Activated CD4-positive, alpha-beta memory T cell treated with anti-CD3 and anti-CD28 coated beads, Interleukin-2, amount 10 ng/mL, durations not matched to agents 7 days and 5 days (primary cell): ENCODE measurements at places on chromosomes 7 and 10. TPM values are rescaled to one million over a fixed set of nuclear protein-coding genes. Genes with fewer than 3 reads are reported as not detected.

GRCh38 chr10:121658611-121659010 lies 60.4 kb upstream of the FGFR2 start:
- no peaks in the 10 kb centered on the region for H3K4me1 ChIP-seq
- H3K27me3 ChIP-seq = no peaks in the 10 kb centered on the region
- no peak overlapping the region for H3K27ac ChIP-seq
- H3K4me3 ChIP-seq = no peak overlapping the region

DNA sequence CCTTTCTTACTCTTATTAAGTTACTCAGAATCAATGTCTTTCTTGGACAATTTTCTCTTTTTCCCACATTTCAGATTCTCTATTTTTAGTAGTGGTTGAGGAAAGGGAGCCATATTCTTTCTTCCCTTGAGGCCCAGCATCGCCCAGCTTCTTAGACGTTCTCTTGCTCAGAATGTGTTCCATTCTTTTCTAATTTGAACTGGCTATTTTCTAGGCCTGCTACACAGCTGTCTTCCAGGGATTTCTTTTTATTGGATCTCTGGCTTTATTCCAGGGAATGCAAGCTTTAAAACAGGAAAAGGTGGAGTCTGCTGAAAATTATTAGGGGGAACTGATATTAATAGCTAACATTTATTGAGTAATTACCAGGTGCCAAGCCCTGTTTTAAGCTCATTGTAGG lies 58.3 kb downstream of the WIPF3 start:
- no peak overlapping the region for H3K4me3 ChIP-seq
- no peaks in the 10 kb centered on the region for H3K4me1 ChIP-seq
- H3K27ac ChIP-seq = no peak overlapping the region
- no peaks in the 10 kb centered on the region for H3K36me3 ChIP-seq
- no peak for DNase-seq

DNA sequence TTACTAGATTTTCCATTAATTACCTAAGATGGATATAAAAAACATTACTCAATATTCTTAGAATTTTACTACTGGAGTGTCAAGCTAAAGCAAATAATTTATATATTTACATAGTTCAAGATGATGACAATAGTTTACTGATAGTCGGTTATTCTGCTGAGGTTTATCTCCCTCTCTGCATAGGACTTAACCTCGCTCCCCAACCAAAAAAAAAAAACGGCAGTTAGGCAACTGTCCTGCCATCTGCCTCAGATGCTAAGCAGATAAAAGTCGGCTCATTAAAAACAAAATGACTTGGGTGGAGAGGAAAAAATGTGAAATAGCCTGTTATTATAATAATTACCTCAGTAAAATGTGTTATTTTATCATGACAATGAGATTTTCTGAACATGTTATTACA lies 14.0 kb upstream of the ITGB8 start:
- no peaks in the 10 kb centered on the region for H3K36me3 ChIP-seq
- H3K27ac ChIP-seq = no peak overlapping the region
- H3K4me1 ChIP-seq = no peaks in the 10 kb centered on the region
- H3K4me3 ChIP-seq = no peak overlapping the region

DNA sequence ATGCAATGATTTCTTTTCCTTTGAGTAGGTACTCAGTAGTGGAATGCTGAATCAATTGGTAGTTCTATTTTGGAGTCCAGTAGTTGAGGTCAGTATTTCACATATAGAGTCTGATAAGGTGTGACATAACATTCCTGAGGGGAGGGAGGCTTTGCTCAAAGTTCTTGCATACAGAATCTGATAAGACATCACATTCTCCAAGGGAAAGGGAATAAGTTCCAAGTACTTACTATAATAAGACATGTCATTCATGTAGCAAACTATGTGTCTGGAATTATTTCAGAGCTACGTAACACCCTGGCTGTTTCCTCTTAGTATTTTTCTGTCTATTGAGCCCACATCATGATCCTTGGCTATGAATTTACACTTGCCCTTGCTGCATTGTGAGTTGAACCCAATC lies 74.3 kb upstream of the POM121L12 start:
- no peak for DNase-seq
- H3K27me3 ChIP-seq = no peaks in the 10 kb centered on the region
- no peak overlapping the region for H3K27ac ChIP-seq
- H3K36me3 ChIP-seq = no peaks in the 10 kb centered on the region
- H3K4me1 ChIP-seq = no peaks in the 10 kb centered on the region

GIMAP1 gene
- total RNA-seq = 18.8 TPM
